Activated CD4-positive, alpha-beta T cell treated with anti-CD3 and anti-CD28 coated beads, Interleukin-2, amount 50 U/mL, for 1 hour (primary cell): ENCODE measurements at places on chromosomes 3 and 15.
A peak's percentile ranks its signal among the peaks of the same experiment; 100 is the strongest.

DNA sequence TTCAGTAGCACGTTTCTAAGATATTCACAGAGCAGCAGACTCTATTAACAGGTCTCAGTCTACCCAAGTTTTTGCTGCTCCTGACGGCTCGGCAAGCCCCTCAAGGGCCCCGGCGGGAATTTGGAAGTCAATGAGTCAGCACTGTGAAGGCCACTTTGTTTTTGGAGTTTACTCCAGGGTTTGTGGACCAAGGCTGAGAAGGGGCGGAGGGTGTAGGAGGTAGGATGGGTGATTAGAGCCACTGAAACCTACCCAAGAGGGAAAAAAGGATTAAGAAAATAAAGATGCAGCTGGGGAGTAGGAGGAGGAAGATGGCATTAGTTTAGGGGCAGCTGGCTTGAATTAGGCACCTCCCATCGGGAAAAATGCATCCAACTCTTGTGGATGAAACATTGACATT is 87.6 kb downstream of the BDH1 start:
- DNase-seq, result no peak

DNA sequence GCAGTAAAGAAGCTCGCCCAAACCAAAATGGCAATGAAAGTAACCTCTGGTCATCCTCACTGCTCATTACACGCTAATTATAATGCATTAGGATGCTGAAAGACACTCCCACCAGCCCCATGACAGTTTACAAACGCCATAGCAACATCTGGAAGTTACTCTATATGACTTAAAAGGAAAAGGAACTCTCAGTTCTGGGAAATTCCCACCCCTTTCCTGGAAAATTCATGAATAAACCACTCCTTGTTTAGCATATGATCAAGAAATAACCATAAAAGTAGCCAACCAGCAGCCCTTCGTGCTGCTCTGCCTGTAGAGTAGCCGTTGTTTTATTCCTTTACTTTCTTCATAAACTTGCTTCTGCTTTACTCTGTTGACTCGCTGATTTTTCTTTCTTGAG is 164.6 kb downstream of the SMAD6 start:
- no peak for DNase-seq

- DNase-seq, result no peak
These were observed 35.8 kb downstream of the QTRT2 start for GRCh38 chr3:114092151-114093015.

DNA sequence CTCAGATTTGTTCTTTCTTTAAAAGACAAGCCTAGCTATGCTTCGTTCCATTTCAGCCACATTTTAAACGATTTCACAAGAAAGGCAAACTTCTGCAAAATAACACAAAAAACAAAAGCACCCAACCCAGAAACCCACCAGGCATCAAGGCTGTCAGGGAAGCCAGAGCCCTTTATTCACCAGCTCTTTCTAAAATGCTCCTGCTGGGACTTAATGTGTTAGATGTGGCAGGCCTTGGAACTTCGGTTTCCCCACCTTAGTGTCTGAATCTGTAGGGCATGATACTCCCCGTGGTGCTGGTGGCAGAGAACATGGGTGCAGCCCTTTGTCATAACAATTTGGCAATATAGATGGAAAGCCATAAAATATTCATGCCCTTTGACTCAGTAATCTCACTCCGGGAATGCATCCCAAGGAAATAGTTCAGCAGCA is 56.8 kb upstream of the LCTL start:
- no peak for DNase-seq

- no peak for DNase-seq
These were observed 37.0 kb downstream of the GOLM2 start for GRCh38 chr15:44325568-44325967.

- DNase-seq, result no peak
These were observed 45.7 kb downstream of the EHHADH start for GRCh38 chr3:185207931-185208746.

DNA sequence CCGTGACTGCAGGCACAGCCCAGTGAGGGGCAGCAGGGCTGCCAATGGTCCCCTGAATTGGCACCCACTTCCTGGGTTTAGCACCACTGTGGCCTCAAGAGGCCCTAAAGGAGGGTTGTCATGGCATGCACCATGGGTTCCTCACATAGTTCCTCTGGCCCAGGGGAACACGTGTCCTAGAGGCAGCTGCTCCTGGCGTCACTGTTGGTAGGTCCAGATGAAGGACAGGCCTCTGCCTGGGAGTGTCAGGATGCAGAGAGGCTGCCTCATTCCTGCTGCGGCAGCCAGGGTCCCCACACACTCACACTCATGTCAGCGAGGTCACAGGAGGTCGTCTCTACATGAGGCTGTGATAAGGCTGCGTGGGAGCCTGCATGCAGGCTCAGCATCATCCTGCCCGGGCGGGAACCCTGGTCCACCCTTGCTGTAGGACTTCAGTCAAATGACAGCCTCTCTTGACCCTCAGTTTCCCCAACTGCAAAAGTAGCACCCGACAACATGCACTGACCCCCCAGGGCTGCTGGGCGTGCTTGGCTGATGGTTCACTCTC is 26.1 kb upstream of the SFMBT1 start:
- no peak for DNase-seq

DNA sequence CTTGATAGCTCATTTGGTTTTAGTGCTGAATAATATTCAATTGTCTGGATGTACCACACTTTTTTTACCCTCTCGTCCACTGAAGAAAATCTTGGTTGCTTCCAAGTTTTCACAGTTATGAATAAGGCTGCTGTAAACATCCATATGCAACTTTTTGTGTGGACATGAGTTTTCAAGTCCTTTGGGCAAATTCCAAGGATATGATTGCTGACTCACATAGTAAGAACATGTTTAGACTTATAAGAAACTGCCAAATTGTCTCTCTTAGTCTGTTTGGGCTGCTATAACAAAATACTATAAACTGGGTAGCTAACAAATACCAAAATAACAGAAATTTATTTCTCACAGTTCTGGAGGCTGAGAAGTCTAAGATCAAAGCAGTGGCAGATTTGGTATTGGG is 59.5 kb upstream of the TNFSF10 start:
- no peak for DNase-seq

DNA sequence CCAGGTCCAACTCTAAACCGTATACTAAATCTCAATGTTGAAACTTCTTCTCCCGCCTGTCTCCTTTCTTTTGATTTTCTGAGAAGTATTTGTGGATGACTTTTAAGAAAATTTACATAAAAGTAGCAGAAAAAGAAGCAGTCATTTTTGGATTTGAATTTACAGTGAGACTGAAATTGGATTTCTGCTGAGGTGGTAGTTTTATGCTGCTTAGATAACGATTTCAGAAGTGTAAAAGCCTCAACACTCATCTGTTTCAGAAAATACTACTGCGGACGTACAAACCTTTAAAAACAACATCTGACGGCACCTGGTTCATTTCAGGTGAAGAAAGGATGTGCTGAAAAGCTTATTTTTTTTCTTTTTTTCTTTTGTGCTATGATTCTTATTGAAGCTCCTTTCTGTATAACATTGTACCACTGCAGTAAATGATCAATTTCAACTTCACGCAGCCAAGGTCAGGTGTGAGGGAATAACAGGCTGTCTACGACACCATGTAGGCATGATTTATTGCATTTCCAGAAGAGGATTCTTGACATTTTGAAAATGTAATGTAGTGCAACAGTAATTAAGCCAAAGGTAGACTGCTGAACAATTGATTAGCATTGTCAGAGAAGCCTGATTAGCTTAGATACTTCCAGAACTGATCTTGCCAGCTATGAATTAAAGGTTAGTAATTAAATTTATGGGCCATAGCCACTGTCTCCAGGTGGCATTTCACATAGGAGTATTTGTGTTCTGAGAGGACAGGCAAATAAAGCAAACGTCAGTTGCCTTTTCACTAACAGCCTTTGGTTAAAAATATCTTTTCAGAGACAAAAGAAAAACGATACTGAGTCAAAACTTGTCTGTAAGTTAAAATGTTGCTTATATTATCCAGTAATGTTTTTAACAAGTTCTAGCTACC is 134.6 kb upstream of the KBTBD8 start:
- DNase-seq, result no peak

- DNase-seq, result no peak
These were observed 65.3 kb downstream of the CLASP2 start for GRCh38 chr3:33652736-33653135.

DNA sequence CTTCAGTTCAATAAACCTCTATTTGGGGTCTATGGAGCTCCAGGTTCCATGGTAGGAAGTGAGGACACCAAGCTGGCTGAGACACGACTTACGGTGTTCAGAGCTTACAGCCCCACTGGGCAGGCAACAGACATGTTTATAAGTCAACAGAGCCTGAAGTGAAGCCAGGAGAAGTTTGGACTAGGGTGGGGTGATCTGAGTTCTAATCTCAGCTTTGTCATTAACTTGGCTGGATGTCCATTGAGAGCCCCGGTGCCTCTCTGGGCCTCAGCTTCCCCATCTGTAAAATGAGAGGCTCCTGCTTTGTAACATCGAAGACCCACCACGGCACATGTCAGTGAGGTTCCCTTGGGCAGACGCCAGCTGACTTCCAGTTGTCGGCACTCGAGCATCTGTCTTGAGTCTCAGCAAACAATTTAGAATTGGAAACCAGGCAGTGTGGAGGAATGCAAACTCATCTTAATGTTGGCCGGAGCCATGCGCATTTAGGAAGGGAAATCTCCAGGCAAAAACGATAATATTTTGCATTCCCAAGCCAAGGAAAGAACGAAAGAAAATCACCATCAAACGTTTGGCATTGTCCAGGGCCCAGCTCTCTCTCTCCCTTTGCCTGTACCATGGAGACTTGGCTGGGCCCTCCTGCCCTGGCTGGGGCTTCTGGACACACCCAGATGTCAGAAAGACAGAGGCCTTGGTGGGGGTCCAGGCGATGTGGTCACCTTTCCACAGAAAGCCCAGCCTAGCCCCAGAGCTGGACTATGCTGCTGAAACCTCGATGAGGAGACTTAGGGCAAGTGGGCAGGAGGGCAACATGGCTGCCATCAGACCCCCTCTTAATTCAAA is 18.4 kb downstream of the ITGA11 start:
- DNase-seq, result no peak

- no peak for DNase-seq
These were observed 11.2 kb downstream of the EHHADH start for GRCh38 chr3:185242642-185243041.

DNA sequence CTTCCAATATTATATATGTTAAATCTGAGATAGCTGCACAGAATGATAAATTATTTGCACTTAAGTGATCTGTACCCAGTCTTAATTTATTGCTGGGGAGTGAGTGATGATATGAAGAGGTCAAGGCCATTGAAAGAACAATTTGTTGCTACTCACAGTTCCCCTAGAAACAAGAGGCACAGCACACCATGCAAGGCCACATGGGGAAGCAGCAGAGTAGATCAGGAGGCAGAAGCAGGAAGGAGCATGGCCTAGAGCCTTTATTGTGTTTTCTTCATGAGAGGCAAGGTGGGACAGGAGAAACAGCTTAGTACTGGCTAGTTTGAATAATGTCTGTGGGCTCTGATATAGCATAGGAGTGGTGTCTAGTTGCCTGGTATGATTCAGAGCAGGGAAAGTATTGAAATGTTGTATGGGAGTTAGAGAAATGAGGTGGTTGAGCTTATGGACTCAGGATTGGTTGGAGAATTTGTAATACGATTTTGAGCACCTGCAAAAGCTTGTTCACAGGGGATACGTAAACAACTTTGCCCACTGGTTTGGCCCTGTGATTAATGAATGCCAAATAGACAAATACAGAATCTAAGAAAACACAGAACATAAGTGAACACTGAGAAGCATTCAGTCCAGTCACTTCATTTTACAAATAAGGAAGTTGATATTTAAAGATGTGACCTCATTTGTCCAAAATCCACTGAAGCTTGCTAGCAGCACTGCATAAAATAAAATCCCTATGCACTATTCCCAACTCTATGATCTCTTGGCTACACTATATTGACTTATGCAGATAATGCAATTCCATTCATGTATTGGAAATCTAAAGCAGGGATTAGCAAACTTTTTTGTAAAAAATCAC is 71.7 kb downstream of the TMCO5A start:
- no peak for DNase-seq

DNA sequence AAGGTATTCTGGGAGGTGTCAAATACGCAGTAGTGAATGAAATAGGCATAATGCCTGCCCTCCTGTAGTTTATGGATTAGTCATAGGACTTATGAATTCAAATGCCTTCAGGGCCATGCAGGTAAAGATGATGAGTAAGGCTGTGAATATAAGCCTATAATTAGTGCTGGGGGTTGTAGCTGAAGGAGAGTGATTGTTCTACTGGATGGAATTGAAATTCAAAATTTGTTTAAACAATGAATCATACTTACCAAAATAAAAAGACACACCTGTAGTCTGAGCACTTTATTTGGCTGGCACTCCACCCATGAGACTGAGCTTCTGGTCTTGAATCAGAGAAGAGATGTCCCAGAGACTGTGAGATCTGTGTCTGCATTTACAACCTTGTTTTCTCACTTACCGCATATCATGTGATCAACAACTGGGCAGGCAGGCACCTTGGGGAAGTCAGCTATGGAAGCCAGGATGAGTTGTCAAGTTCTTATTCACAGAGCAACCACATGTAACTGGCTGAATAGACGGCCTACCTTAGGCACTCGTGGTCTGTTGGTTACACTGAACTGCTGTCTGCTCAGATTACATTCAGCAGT is 291.8 kb downstream of the NAALADL2 start:
- DNase-seq, result no peak

DNA sequence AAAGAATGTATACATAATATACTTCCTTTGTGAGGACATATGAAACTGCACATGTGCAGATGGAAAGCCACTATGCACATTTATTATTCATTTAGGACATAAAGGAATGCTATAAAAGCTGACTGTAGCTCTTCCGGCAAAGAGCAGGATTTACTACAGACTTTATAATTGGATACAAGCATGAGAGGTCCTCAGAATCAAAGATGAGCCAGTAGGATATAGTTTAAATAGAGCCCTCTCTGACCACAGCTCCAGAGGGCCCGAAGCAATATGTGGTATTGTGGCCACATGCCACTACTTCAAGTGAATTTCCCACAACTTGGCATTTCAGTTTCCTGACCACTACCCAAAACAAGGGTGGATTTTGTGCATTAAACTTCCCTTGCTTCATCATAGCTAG is 140.9 kb downstream of the ATP8B4 start:
- DNase-seq, result no peak

- DNase-seq, result no peak
These were observed 56.7 kb upstream of the CNTN4 start for GRCh38 chr3:2041931-2042330.

- no peak for DNase-seq
These were observed 2.2 kb upstream of the MLF1 start for GRCh38 chr3:158568784-158569183.

- DNase-seq, result peak; percentile 89
These were observed at the start of gene CNBP for GRCh38 chr3:129183569-129184395. TSS of gene CNBP (minus strand) at chr3:129183896. CDS start at chr3:129171757, 12,139 bp downstream.

- no peak for DNase-seq
These were observed 293.3 kb downstream of the MEX3B start for GRCh38 chr15:81752546-81752942.

DNA sequence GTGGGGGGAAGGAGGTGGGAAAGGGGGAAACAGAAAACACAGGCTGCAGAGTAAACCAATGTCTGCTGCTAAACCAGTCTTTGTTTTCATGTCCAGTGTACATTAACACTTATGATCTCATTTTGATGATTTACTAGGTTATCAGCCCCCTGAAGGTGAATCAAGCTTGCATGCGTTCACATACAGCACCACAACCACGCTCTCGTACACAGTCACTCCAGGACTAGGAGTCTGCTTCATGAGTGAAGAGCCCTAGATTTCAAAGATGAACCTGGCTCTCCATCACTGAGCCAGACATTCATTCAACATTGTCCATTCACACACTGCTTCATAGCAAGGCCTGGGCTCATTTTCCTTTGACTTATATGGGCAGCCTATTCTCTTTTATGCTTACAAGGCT is 51.7 kb upstream of the TRIM59 start:
- no peak for DNase-seq

- no peak for DNase-seq
These were observed 196.7 kb upstream of the WNT5A start for GRCh38 chr3:55683666-55684270.
